ENCODE measurements at places on chromosomes 1 and 21. TPM values are rescaled to one million over a fixed set of nuclear protein-coding genes. Genes with fewer than 3 reads are reported as not detected.

PLPP3 gene
- 87.7 TPM for total RNA-seq

RHBDL2 gene
- not detected for total RNA-seq

GRCh38 chr1:165531021-165531420 lies 12.8 kb upstream of the LRRC52 start:
- no peak for DNase-seq

LRRIQ3 gene
- total RNA-seq: not detected

- no peak for DNase-seq
These were observed 4.5 kb downstream of the EPHA2 start for GRCh38 chr1:16151196-16151994.

DNA sequence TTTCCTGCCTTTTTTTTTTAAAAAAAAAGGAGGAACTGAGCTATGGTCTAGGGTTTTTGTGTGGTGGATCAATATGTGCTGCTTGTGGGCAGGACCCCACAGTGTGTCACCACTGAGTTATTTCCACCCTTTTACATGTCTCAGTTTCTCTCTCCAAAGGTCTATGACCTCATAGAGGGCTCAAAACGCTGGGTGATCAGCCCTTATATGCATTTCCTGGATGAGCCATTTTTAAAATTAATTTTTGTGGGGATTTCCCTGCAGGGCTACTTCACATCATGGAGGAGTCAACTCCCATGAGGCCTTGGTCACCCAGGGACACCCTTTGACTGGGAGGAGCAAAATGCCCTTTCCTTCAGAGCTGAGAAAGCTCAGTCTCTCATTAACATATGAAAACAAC lies 20.7 kb upstream of the HAO2 start:
- DNase-seq: no peak

Data from ascending aorta (tissue), 2 donors.